ENCODE measurements at places on chromosomes 12 and 14.

DNA sequence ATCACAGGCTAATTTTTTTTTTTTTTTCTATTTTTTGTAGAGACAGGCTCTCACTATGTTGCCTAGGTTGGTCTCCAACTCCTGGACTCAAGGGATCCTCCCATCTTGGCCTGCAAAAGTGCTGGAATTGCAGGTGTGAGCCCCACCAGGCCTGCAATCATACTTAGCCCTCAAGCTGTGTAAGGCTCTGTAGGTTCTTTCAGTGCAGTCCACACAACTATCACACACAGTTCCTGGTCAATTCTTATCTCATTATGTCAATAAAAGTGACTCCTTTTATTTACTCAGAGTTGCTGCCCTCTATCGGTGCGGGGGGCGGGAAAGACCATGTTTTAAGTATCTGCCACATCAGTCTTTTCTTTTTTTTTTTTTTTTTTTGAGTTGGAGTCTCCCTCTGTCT, 29.0 kb downstream of the SLC2A3 start:
- peak; percentile 75 for DNase-seq

GRCh38 chr12:112606611-112607365, 184.8 kb upstream of the RPH3A start:
- no peak for DNase-seq

DNA sequence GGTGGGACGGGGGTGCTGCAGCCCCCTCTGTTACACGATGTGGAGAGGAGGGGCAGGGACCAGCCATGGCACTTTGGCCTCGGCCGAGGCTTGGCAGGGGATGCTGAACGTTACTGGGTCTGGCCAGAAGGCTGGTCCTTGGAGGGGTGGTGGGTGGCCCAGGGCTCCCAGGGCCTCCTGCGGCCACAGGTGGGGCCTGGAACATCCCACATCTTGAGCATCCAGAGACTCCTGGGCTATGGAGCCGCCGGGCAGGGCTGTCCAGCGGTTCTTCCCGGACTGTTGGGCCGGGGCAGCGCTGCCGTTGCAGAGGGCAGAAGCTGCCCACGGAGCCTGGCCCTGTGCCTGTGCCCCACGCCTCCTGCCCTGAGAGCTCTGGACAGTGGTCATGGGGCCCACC, 15.9 kb downstream of the KIF26A start:
- DNase-seq = no peak

- peak; percentile 76 for DNase-seq
These were observed 8.9 kb downstream of the IKZF4 start for GRCh38 chr12:56029666-56030293.

- DNase-seq = no peak
These were observed 605.2 kb downstream of the GALC start for GRCh38 chr14:87387806-87388205.

DNA sequence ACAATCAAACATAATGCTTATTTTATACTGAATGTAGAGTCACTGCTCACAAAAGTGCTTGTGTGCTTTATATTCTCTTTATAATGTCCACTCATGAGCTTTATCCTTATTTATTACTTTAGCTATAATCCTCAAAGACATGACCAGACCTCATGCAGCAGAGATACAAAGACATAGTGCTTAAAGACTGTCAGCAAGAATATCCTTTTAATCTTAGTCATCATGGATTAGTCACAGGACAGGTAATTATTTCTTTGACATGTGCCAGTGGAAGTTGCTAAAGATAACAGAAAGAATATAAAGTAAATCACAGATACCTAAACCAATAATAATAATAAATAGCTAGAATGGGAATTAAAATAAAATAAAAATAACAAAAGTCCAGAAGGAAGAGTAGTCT, 707.5 kb downstream of the BCL11B start:
- DNase-seq = no peak

- DNase-seq = no peak
These were observed 858.1 kb downstream of the NRXN3 start for GRCh38 chr14:79028281-79028680.

GRCh38 chr14:72518809-72519377, 375.0 kb downstream of the DPF3 start:
- DNase-seq = no peak

GRCh38 chr14:105061428-105062047, 3.7 kb downstream of the GPR132 start:
- DNase-seq = no peak

GRCh38 chr12:42639556-42639955, 50.0 kb upstream of the PRICKLE1 start:
- DNase-seq = peak; percentile 11

GRCh38 chr12:74412606-74413230, 124.9 kb upstream of the ATXN7L3B start:
- peak; percentile 18 for DNase-seq

DNA sequence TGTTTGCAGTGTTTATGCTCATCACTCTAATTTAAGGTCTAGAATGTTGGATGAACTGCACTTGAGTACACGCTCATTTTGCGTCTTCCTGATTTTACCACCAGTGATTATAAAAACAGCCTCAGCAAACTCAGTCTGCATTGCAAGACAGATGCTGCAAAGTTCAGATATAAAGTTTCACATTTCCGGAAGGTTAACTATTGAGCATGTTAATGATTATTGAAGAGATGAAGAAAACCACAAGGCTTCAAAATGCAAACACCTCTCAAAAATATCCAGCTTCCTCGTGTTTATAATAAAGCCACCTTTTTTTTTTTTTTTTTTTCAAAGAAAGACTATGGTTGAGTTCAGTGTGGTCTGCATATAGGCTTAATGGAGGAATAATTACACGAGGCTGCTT, 92.1 kb upstream of the BMP4 start:
- DNase-seq = no peak

GRCh38 chr14:96130854-96131253, 73.8 kb upstream of the BDKRB2 start:
- DNase-seq = no peak

- DNase-seq = no peak
These were observed 40.1 kb downstream of the CCDC60 start for GRCh38 chr12:119374635-119375034.

DNA sequence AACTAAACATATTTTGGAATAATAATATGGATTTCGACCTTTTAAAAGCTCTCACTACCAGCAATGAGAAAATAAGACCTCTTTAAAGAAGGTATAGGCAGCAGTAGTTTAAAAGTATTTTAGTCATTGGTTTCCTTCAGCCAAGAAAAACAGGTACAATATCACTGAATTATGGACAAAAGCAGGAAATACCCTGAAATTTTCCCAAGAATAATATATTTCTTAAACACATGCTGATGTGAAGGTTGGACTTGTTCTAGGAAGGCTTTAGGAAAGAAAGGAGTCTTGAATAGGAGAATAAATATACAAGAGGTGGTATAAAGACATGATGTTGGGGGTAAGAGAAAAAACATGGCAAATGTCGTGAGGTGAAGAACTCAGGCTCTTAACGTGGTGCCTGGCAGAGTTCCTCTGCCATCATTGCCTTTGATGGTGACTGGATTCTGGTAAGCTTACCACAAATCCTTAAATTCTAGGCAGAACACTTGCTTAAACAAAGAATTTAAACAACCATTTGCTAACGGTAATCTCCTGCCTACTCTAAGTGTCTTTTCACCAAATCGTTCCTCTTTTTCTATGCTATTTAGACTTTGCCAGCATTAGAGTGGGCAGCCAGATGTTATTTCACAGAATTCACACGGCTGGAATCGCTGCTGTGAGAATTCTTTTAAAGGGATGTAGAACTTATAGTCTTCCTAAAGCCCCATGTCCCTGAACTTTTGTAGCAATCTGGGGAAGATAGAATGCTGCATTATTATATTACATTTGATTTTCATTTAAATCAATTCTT, 11.9 kb upstream of the NUDT4 start:
- DNase-seq = peak; percentile 86

- no peak for DNase-seq
These were observed 645 bp downstream of the JDP2 start for GRCh38 chr14:75428230-75429104.

- DNase-seq = no peak
These were observed 90.2 kb upstream of the USP44 start for GRCh38 chr12:95641299-95641952.

DNA sequence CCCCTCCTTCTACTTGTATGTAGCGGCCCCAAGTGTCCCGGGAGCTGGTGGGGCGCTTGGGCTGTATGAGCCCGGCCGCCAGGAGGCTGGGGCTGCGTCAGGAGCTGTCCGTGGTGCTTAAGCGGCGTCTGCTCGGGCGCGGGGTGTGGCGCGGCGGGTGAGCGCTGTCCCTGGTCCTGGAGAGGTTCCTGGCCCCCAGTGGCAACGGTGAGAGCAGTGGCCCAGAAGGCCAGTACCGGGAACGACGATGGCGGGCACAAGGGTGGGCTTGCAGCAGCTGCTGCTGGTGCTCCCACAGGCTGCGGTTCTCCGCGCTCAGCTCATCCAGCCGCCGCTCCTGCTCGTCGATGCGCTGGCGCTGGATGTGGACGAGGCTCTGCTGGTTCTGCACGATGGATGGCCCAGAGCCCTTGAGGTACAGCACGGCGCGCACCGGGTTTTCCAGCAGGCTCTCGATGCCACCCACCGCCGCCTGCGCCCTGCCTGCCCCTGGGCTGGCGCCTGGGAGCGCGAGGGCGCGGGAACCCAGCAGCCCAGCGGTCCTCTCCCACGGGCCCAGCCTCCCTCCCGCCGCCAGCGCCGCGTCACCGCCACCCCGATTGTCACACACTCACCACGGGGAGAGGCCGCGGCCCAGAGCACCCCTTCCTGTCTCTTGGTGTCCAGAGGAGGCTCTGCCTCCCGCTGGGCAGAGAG, 41.9 kb upstream of the FKBP4 start:
- DNase-seq = peak; percentile 69

GRCh38 chr12:79689477-79690141, 1.2 kb downstream of the PAWR start:
- DNase-seq = peak; percentile 70

- no peak for DNase-seq
These were observed 67.0 kb upstream of the RD3L start for GRCh38 chr14:104009297-104009696.

- no peak for DNase-seq
These were observed 386 bp downstream of the LIN52 start for GRCh38 chr14:74085047-74085637.

DNA sequence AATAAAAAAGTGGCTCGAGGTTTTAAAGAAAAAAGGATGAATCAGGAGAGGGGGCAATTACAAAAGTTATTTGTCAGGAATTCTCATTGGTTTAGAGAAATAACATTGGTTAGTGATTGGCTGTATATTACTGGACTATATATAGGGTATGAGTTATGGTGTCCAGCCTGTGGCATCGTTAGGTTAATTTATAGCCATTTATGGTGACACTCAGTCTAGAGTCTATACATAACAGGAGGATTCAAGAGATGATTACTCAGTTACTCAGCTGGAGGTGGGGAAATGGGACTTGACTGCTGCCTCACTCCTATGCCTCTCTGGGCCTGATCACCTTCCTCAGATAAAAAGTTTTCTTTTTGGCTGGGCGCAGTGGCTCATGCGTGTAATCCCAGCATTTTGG, 25.6 kb upstream of the NFYB start:
- DNase-seq = no peak

DNA sequence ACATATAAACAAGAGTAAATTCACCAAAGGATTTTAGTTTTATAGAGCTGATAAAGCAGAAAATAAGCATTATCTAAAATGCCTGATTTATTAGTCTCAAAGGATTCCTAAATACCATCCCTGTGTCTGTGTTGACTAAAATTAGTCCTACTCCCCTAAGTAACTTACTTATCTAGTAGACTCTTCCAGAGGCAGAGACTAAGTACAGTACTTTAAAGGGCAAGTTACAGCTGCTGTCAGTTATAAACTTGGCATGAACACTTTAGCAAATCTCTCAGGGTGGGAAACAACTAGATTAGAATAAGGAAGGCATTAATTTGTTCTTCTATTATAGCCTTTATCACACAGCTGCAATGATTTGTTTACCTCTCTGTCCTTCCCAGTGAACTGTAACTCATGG, 46.0 kb downstream of the ATP2B1 start:
- DNase-seq = no peak

DNA sequence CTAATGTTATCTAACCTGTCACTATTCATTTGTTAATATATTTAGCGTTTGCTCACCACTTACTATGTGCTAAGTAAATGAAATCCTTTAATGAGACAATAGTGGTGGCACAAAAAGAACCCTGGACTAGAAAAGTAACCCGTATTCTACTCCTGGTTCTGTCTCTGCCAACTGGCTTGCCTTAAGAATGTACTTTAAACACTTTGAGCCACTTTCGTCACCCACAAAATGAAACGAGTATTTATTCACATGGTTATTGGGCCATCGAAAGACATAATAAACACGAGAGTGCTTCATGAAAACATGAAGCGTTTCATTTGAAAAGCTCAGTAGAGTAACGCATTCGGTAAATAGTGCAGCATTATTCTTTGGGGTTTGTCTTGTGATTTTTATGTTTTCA, 254.7 kb downstream of the EGLN3 start:
- no peak for DNase-seq

DNA sequence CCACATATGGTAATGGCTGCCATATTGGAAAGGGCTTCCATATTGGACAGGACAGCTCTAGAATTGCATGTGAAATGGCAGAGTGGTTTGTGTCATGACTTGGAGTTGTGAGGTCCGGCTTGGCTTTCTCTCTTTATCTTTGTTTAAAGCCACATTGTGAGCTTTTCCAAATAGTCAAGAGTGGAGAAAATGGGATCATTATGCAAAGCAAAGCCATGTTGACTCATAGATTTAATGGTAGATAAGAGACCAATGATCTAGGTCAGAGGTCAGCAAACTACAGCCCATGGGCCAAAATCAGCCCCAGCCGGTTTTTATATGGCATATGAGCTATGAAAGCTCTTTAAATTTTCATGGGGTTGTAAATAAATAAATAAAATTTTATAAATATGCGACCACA, 449.1 kb downstream of the BCL11B start:
- DNase-seq = no peak

DNA sequence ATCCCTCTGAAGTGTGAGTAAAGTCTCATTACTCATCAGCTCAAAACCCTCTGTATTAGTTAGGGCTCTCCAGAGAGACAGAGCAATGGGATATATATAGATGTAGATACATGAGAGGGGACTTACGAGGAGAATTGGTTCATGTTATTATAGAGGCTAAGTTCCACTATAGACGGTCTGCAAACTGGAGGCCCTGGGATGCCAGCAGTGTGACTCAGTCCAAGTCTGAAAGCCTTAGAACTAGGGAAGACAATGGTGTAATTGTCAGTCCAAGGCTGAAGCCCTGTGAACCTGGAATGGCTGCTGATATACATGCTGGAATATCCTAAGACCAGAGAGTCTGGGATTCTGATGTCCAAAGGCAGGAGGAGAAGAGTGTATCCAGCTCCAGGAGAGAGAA, 57.3 kb upstream of the CEP83 start:
- DNase-seq = no peak

- DNase-seq = no peak
These were observed 84.9 kb upstream of the CMKLR1 start for GRCh38 chr12:108424026-108424425.

Measured in endothelial cell of umbilical vein (primary cell).